ENCODE measurements at places on chromosomes 1 and 21. TPM values are rescaled to one million over a fixed set of nuclear protein-coding genes. Genes with fewer than 3 reads are reported as not detected.

GBP7 gene
- not detected for total RNA-seq

ADORA1 gene
- total RNA-seq = 12.3 TPM

MYOG gene
- total RNA-seq = not detected

OR2T5 gene
- not detected for total RNA-seq

DHX9 gene
- total RNA-seq = 202 TPM

RNF223 gene
- total RNA-seq = 0.36 TPM

All from epithelial cell of proximal tubule (primary cell).